ENCODE measurements at places on chromosomes 7 and 10.

GRCh38 chr7:33905389-33906032, at the start of gene BMPER:
Gene BMPER, plus strand, starts transcription at chr7:33905539. Its CDS starts 75 bp downstream, at chr7:33905614.
- DNase-seq = no peak

GRCh38 chr10:118409295-118409694, 67.2 kb upstream of the FAM204A start:
- no peak for DNase-seq

- no peak for DNase-seq
These were observed 24.1 kb upstream of the HPS1 start for GRCh38 chr10:98470850-98471249.

GRCh38 chr7:68929781-68930261, 668.5 kb upstream of the AUTS2 start:
- no peak for DNase-seq

DNA sequence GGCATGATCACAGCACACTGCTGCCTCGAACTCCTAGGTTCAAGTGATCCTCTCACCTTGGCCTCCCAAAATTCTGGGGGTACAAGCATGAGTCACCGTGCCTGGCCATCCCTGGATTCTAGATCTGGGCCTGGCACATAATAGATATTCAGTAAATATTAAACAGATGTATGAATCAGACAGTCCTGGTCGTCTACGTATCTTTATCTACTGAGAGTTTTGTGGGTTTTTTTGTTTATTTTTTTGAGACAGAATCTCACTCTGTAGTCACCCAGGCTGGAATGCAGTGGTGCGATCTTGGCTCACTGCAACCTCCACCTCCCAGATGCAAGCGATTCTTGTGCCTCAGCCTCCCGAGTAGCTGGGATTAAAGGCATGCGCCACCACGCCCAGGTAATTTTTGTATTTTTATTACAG, 24.3 kb upstream of the ITGB1 start:
- DNase-seq = no peak

GRCh38 chr10:130621231-130621775, 485.1 kb downstream of the GLRX3 start:
- no peak for DNase-seq
